ENCODE measurements at places on chromosomes 3 and 15. TPM values are rescaled to one million over a fixed set of nuclear protein-coding genes. Genes with fewer than 3 reads are reported as not detected.

Gene CATSPER2
- 4.0 TPM for total RNA-seq

Gene ACVR2B
- total RNA-seq = 5.2 TPM

- DNase-seq = no peak
Measured at GRCh38 chr15:23424111-23424904, 22.7 kb downstream of the GOLGA6L2 start.

DNA sequence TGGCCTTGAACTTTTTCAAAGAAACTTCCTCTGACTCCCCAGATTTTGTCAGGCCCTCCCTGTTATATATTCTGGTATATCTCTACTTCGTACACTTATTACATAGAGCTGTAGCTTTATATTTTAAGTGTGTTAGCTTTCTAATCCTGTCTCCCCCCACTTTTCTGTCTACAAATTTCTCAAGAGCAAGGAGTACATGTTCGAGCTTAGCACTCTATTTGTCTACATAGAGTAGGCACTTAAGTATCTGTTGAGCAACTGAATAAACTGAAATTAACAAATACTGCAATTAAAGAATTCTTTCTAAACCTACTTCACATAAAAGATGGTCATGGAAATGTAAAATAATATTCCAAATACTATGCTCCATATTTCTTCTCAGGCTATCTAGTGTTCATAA lies 39.4 kb downstream of the UACA start:
- DNase-seq = no peak

DNA sequence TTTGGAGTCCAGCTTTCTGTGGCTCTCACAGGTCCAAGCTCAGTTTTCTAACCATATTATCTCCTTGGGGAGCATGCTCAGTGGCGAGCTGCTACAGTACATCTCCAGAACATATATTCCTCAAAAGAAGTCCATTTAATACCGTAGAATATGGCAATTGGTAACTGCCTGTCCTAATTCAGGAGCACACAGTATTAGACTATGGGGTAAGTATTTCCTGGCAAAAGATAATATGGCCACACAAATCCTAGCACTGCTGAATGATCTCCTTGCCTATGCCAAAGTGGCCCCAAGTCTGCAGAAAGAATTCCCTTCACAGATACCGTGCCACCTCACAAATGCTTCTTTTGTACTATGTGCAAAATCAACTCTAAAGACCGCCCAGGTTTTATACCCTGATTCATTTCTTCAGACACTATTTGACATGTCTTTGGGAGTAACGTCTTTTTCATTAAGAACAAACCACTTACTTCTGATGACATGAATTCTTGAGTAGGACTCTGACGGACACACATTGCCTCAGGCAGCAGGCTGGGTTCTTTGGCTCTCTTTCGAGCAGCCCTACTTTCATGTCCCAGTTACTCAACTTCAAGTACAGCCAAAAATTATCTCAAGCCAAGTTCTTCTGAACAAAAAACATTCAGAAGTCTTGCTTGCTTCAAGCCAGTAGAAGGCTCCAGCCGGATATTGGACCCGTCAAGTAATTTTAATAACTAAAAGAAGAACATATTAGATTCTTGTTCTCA lies 368.3 kb upstream of the DCBLD2 start:
- peak; percentile 40 for DNase-seq

DNA sequence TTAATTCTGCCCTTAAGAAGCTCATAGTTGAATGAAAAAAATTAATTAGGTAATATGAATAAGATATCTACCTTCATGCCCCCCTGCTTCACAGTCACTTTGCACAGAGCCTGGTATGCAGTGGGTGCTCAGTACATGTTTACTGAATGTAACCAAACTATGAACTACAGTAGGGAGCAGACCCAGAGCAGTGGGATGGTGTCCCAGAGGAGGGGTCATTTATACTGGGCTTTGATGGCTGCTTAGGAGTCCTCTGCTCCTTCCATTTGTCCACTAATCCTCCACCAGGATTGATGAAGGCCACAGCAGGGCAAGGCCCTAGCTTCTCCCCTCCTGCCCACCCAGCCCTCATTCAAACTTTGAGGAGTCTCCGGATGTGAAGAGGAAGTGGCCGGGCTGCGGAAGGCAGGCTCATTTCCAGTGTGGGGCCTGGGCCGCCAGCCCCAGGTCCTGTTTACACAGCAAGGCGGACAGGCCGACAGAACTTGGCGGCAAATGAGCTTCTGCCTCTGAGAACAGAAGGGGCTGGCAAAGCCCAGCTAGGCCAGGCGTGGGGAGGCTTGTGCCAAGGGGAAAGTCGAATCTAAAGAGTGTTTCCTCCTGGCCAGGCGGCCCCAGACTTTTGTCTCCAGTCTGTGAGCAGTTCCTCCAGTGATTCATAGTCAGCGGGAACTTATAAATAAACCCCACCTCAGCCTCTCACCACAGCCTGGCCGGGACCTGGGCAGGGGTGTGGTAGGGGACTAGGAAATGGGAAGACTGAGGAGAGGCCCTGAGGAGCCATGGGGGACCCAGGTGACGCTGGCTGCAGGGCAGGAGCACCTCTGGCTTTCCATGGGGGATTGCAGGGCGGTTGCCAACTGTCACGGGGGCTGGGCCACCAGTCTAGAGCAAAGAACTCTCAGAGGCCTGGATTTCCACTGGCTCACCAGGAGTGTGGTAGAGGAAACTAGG lies 51.6 kb upstream of the LCTL start:
- DNase-seq = peak; percentile 93
